ENCODE measurements at places on chromosomes 2 and 18. TPM values are rescaled to one million over a fixed set of nuclear protein-coding genes. Genes with fewer than 3 reads are reported as not detected.

ORMDL1 gene
- 34.0 TPM for total RNA-seq

IGFBP5 gene
- total RNA-seq = 213 TPM

KCNE4 gene
- 8.5 TPM for total RNA-seq

THUMPD2 gene
- total RNA-seq = 7.1 TPM

CMPK2 gene
- 0.47 TPM for total RNA-seq

SGO2 gene
- total RNA-seq = 2.8 TPM

SH2D6 gene
- total RNA-seq = 0.63 TPM

LBX2 gene
- total RNA-seq = 3.8 TPM

PRKRA gene
- 51.1 TPM for total RNA-seq

GLI2 gene
- total RNA-seq = 4.0 TPM

VPS4B gene
- total RNA-seq = 41.8 TPM

ANTXR1 gene
- total RNA-seq = 31.8 TPM

NDC80 gene
- total RNA-seq = 3.3 TPM

TRIM54 gene
- 0.09 TPM for total RNA-seq

RAD51AP2 gene
- not detected for total RNA-seq

ALK gene
- total RNA-seq = 0.16 TPM

DES gene
- 2.4 TPM for total RNA-seq

RTKN gene
- 18.1 TPM for total RNA-seq

CRYGD gene
- not detected for total RNA-seq

TNFAIP6 gene
- 37.2 TPM for total RNA-seq

SCN9A gene
- total RNA-seq = 12.1 TPM

STPG4 gene
- 0.16 TPM for total RNA-seq

ARHGAP15 gene
- total RNA-seq = not detected

SP140 gene
- total RNA-seq = 0.32 TPM

DOCK10 gene
- total RNA-seq = 29.5 TPM

NEB gene
- under 0.01 TPM for total RNA-seq

SP9 gene
- total RNA-seq = not detected

MFSD2B gene
- total RNA-seq = under 0.01 TPM

IL1F10 gene
- not detected for total RNA-seq

TMEFF2 gene
- 2.2 TPM for total RNA-seq

CYP1B1 gene
- 76.6 TPM for total RNA-seq

NAT8 gene
- total RNA-seq = not detected

TMEM37 gene
- total RNA-seq = 0.32 TPM

CTLA4 gene
- not detected for total RNA-seq

KLHL41 gene
- total RNA-seq = 2.5 TPM

FIGN gene
- 0.63 TPM for total RNA-seq

GKN2 gene
- total RNA-seq = not detected

MERTK gene
- 0.86 TPM for total RNA-seq

SFT2D3 gene
- 3.9 TPM for total RNA-seq

ZNF804A gene
- 4.7 TPM for total RNA-seq

BCL2 gene
- total RNA-seq = 0.86 TPM

SPP2 gene
- 0.16 TPM for total RNA-seq

HOXD8 gene
- not detected for total RNA-seq

TSGA10 gene
- total RNA-seq = 3.3 TPM

INO80D gene
- 3.3 TPM for total RNA-seq

METTL8 gene
- 7.7 TPM for total RNA-seq

COL5A2 gene
- 203 TPM for total RNA-seq

SNTG2 gene
- total RNA-seq = not detected

Data from bronchial smooth muscle cell (primary cell).